ENCODE measurements at places on chromosomes 1 and 21.
A peak's percentile ranks its signal among the peaks of the same experiment; 100 is the strongest.

DNA sequence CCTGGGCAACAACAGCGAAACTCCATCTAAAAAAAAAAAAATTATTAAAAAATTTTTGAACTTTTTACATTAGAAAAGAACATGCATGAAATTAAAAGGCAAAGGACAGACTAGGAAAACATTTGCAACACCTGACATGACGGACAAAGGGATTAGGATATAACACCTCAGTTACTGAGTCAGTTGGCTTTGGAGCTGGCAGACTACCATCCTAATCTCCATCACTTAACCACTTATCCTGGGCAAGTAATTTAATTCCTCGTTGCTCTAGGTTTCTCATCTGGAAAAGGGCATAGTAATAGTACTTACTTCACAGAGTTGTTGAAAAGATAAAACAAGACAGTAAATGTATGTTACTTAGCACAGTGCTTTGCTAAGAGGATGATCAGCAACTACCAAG lies 11.9 kb downstream of the HECTD3 start:
- no peak for DNase-seq

DNA sequence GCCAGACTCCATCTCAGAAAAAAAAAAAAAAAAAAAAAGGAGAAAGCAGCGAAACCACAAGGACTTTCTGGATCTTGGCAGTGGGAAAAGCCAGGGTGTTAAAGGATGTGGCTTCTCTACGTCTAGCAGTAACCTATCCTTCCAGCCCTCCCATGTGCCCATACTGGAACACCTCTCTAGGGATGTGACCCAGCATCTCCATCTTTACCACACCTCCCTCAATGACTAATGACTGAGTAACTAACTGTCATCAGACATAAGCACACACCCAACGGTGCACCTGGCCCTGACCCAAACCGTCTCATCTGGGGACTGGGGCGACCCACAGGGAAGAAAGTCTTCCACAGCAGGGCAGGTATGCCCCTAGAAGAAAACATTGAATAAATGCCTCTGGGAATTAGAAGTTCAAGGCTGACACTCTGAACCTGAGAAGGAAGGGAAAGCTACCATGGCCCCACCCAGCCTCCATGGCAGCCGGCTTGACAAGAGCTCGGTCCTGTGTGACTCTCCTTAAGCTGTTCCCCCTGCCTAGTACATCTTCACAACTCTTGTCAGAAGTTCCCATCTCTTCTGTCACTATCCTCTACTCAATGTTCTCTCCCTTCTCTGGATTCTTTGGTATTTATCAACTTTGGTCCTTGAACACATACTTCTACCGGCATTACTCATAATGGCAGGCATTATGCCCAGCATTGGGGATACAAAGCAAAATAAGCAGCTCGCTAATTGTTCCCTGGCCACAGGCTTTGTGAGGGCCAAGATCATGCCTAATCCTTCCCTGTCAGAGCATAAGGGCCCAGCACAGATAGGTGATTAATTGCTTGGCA lies 14.8 kb upstream of the PAQR6 start:
- DNase-seq: no peak

DNA sequence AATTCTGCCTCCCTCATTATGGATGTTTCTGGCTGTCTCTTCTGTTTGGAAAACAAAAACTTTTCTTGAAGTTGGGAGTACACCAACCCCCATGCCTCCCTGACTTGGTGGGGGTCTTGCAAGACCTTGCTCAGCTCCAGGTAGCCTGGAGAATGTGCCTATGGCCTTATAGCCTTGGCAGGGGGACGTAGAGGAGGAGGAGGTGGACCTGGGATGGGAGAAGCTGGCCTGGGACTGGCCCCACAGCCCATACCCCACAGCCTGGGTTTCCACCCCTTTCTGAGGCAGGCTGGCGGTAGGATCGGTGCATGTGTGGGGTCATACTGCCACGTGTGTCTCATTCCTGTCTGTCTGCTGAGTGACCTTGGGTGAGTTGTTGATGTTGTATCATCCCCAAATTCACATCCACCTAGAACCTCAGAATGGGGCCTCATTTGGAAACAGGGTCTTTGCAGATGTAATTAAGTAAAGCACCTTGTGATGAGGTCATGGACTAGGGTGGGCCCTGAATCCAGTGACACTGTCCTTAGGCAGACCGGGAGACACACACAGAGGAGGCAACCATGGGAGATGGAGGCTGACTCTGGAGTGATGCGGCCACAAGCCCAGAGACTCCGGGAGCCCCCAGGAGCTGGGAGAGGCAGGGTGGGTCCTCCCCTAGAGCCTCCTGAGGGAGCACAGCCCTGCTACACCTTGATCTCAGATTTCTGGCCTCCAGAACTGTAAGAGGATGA lies 18.5 kb downstream of the OBSCN start:
- DNase-seq: no peak

DNA sequence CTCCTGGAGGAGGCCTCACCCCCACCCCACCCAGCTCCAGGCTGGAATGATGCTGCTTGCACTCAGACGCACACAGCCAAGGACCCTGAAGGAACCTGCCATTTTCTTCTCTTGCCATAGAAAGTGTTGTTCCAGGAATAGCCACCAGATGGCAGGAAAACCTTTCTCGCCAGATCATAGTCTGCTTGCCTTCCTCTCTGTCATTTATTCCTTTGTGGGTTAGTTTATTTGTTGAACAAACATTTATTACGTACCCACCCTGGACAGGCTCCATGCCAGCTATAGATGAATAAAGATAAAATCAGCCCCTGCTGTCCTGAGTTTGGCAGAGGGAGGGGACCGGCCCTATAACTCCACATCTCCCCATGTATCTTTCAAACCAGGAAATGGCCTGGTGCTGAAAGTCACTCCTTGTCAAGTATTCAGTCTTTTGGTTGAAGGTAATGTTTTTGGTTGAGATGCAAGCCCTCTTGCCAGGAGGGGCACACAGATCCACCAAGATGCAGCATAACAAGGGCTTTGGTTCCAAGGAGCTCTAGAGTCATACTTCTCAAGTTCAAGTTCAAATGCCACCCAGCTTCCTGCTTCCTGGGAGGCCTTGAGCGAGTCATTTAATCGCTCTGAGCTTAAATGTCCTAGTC lies 7.0 kb upstream of the KCNC4 start:
- DNase-seq: peak; percentile 86

- DNase-seq: peak; percentile 86
These were observed 1.0 kb downstream of the BTG2 start for GRCh38 chr1:203306089-203306964.

GRCh38 chr1:172863031-172863430 lies 187.7 kb downstream of the TNFSF18 start:
- DNase-seq: no peak

DNA sequence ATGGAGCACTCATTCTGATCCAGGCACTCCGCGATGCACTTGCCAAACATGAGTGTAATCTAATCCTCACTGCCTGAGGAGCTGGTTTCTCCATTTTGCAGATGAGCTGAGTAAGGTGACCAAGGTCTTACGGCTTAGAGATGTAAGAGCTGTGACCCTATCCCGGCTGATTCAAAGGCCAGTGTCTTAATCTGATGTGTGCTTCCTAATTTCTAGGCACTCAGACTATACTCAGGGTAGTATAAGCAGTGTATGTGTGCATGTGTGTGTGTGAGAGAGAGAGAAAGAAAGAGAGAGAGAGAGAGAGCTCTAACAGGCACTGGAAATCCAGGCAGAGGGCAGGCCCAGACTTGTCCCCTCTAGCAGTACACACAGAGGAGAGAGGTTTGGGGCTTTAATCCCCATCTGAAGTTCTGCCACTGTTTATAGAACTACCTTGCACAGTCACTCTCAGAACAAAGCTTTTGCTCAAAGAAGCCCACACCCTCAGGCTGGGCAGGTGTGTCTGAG lies 188.2 kb downstream of the ZBTB18 start:
- peak; percentile 9 for DNase-seq

- no peak for DNase-seq
These were observed 46.0 kb downstream of the GRHL3 start for GRCh38 chr1:24364975-24365678.

DNA sequence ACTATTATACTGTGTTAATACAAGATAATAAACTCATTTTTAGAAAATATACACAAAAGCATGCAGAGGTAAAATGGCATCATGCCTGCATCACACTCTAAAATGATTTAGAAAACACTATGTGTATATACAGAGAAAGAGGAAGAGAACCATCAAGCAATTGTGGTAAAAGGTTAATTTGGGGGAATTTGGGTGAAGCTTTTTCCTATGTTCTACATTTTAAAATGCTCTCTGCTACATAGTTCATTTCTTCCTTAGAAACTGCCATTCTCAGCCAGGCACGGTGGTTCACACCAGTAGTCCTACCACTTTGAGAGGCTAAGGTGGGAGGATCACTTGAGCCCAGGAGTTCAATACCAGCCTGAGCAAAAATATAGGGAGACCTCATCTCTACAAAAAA lies 44.1 kb downstream of the GON4L start:
- no peak for DNase-seq
